ENCODE measurements at places on chromosomes 2 and 18.

- no peak for DNase-seq
Observed at GRCh38 chr2:177545143-177545542, 152.6 kb downstream of the AGPS start.

DNA sequence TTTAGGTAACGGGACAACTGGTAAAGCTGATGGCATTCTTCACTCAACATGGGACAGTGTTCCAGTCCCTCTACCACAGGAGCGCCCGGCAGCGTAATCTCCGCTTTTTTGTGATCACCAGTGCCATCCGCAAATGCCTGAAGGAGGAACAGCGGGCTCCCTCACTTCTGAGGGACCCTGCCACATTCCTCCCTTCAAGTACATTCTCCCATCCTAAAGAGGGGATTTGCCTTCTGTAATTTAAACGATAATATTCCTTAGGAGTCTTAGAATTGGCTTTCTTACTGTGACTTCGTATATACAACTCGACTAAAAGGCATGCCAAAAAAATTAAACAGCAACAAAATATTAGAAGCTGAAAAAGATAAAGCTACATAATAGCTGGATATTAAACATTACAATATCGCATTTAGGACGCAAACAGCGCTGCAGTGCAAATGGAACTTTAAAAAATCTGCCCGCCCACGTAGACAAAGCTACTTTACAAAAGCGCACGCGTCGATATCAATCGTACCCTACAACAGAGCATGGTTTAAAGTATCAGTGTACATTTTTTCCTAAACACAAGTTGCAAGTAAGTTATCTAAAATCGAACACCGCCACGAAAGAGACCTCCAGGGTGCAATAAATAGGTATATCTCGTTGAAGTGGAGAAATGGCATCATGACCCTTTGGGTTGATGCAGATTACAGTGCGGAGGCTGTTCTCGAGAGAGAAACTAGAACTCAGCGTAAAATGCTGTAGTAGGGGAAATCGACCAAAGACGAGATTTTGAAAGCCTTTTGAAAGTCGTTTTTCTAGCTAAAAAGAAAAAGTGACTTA, 2.3 kb upstream of the VSNL1 start:
- no peak for DNase-seq

DNA sequence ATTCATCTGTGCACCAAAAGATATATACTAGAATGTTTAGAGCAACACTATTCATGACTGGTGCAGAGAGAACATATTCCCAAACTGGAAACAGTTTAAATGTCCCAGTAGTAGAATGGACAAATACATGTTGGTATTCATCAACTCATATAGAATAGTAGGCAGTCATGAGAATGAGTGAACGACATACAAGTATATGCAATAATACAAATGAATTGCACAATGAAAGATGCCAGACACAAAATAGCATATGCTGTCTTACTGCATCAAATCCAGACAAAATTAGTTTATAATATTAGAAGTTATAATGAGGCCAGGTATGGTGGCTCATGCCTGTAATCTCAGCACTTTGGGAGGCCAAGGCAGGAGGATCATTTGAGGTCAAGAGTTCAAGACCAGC, 8.3 kb upstream of the PRKAG3 start:
- no peak for DNase-seq

GRCh38 chr2:157246765-157247407, 10.6 kb upstream of the GALNT5 start:
- no peak for DNase-seq

DNA sequence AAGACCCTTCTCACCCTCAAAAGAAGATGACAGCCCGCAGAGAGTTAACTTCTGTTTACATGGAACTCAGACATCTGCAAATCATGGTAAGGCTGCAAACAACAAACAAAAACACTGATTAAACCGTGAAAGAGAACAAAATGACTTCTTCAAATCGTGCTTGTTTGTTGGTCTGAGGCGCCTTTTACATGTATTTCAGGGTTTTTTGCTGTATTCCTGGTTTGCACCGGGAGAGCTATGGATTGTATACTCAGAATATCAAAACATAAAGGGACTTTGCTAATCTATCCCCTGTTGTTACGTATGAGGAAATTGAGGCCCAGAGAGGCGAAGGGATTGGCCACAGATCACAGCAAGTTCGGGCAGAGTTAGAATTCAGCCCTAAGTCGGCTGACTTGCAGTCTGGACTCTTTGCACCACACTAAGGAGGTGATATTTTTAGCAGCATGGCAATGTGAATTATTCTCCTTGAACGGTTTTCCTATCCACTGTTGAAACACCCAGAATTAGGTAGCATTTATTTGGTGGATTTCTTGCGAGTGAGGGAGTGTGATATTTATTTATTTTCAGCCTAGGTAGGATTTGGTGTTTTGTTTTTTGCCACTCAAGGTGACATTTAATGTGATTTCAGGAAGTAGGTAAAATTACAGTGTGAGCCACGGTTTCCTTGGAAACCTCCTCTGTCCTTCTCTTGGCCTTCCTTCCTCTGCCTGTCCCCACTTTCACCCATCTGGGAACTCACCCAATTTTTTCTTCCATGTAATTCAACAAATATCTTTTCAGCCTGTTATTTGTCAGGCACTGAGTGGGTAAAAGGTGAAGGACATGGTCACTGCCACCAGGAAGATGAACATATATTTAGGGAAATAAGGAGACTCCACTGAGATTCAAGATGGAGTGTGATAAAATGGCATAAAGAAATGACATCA, 980 bp upstream of the PDE6D start:
- no peak for DNase-seq

- DNase-seq = no peak
Observed at GRCh38 chr2:219362072-219362471, 25.6 kb downstream of the DNPEP start.

- no peak for DNase-seq
Observed at GRCh38 chr2:242085941-242086621, 216.6 kb downstream of the RTP5 start.

DNA sequence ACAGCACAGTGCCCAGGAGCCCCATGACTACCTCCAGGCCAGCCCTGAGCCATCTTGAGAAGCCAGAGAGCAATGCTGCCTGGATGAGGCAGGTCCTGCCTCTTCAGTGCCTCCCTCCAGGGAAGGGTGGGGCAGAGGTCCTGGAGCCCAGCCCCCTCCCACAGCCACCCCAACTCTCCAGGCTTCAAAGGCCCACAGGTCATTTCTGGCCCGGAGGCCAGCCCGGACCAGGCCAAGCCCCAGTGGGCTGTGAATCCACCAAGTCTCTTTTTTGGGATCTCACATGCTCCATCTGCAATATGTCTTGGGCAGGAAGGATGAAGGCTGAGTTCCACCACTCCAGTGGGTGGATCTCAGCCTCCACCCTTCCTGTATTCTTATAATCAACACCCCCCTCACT, 36.7 kb downstream of the SDC1 start:
- no peak for DNase-seq

DNA sequence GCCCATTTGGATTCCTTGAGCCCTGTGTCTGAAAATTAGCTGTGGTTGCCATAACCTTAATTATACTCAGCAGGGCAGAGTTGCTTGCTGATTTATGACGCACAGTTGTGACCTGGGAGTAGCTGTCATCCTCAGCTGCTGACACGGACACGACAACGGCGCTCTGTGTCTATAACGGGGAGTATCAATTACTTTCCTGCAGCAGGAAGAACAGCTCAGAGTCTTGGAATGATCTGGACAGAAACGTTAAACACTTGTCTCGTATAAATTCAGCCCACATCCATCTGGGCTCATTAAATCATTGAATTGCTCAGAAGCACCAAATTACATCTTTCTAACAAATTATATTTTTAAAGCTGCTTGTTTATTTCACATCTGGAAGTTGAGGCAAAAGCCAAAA, 116.3 kb downstream of the SEPTIN10 start:
- no peak for DNase-seq

DNA sequence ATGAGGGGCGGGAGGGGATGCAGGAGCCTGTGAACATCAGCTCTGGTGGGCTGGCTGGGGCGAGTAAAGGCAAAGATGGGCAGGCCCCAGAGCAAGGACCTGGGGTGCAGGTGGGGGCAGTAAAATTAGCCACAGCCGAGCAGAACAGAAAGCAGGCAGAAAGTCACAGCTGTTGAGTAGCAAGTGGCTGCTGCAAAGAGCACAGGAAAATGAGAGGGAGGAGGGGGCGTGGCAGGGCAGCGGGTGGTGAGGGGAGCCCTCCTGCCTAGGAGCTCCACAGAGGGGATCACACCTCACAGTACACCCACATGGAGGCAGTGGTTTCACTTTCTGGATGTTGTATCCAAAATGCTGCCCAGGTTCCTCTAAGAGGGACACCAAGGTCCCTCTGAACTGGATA, 79.6 kb downstream of the LBH start:
- no peak for DNase-seq

DNA sequence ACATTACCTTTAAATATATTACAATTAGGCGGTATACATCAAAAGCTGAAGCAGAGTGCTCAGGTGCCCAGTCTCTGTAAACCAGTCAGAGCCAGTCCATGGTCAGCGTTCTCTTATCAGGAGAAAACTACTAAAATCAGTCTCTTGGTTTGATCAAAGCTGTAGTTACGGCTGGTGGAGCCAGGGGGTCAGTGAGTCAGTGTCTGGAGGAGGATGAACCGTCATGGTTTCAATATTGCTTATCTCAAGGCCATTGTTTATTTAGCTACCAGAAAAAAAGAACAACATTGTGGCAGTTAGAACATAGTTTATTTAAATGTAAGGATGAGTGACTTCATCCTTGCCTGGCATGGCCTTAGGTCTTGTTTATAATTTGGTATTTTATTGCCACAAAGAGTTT, 71.3 kb upstream of the NYAP2 start:
- DNase-seq = no peak

- DNase-seq = no peak
Observed at GRCh38 chr18:9665314-9665713, 42.8 kb upstream of the RAB31 start.

DNA sequence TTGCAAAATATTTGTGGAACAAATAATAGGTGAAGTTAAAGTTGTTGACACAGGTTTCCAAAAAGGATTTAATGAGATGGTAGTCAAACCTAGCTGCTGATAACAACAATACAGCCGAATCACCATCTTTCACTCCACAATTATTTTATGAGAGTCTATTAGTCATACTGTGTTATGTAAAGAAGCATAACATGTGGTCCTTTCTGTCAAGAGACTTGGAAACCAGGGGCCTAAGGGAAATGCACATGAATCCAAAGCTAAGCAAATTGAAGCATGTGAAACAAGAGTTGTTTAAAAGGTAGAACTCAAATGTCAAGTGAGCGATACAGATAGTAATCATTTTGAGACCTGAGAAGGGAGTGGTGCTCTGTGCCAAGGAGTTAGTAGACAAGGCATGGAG, 16.0 kb downstream of the CD28 start:
- DNase-seq = no peak

DNA sequence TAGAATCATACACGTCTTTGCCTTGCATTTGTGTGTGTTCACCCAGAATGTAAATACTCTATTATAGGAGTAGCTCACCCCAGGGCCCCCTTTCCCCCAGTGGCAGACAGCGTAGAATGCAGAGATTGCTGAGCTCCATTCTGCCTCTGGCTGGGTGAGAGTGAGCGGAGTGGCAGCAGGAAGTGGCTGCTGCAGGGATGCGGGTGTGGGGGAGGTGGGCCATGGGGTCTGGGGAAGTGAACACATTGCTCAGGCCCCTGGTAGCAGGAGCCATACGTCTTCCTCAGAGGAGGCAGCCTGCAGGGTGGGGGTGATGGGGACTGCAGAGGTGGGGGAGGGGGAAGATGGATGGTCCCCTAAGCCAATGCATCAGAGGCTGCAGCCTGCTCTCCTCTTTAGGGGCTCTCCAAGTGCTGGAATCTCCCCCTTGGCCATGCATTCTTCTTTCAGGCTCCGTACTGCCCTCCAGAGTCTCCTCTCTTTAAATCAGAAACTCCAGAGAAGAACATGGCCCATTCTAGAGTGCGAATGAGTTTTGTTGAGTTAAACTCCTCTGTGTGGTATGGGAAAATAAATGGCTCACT, 72.2 kb downstream of the CELF4 start:
- DNase-seq = no peak

- DNase-seq = no peak
Observed at GRCh38 chr2:59378127-59378526, 1137.0 kb upstream of the FANCL start.
